ENCODE measurements at places on chromosomes 13 and 19.

DNA sequence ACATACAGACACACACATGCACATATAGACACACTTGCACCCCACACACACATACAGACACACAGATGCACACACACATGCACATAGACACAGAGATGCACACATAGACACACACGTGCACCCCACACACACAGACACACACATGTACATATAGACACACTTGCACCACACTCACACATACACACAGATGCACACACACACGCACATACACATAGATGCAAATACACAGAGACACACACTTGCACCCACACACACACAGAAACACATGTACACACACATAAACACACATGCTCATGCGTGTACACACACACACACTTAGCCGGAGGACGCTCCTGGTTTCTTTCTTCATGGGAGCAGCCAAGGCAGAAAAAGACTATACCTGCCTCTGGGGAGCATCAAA lies 10.0 kb downstream of the COL4A2 start:
- DNase-seq: no peak

DNA sequence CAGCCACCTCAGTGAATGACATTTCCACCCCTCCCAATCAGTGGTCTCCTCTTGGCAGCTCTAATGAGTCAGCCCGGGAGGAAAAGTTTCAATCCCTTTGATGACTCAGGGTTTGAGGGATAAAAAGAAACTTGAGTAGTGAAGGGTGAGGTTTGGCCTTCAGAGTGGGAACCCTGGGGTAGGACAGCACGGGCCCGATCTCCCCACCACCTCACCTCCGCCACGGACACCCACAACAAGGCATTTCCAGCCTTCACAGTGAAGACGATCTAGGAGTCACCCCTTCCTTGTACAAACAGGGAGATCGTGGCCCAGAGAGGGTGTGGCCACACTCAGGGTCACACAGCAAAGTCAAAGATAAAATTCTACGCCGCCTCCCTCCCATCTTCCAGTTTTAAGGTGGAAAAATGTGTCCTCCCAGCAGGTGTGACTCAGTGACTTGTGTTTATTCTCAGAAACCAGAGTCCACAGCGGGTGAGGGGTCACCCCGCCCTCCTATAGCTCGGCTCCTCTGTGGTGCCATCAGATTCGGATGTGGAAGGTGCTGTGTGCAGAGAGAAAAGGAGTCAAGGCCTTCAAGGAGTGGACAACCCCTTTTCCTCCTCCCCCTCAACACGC lies 12.3 kb downstream of the CIB3 start:
- DNase-seq: peak; percentile 70

DNA sequence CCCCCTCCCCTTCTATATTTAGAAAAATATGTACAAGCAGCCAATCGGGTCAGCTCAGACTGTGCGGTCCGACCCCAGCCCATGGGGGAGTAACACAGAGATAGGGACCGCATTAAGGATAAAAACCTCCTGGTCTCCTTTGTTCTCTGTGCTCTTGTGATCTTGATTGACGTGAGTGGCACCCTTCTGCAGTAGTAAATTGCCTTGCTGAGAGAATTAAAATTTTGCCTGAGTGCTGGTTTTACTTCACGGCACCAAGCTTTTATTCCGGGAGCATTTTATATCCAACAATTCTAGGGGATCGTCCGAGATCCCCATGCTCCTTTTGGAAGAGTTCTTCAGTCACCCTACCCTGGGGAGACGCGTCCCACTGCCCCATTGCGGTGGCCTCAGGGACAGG lies 7.0 kb upstream of the ZNF69 start:
- DNase-seq: no peak

DNA sequence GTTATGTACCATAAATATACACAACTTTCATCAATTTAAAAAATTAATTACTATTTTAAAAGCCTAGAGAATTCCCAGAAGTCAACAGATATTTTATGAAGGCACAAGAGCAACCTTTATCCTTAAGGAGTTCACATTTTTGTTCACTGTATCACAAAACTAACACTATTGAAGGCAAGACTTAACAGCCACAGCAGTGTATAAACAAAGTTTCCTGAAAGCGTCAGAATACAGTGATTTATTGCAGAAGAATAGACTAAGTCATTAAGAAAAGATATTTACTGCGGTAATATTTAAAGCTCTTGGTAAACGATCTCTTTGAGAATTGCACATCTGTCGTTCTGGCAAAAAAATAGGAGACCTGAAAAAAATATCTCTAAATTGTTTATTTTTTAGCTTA lies 419.3 kb upstream of the NBEA start:
- no peak for DNase-seq

DNA sequence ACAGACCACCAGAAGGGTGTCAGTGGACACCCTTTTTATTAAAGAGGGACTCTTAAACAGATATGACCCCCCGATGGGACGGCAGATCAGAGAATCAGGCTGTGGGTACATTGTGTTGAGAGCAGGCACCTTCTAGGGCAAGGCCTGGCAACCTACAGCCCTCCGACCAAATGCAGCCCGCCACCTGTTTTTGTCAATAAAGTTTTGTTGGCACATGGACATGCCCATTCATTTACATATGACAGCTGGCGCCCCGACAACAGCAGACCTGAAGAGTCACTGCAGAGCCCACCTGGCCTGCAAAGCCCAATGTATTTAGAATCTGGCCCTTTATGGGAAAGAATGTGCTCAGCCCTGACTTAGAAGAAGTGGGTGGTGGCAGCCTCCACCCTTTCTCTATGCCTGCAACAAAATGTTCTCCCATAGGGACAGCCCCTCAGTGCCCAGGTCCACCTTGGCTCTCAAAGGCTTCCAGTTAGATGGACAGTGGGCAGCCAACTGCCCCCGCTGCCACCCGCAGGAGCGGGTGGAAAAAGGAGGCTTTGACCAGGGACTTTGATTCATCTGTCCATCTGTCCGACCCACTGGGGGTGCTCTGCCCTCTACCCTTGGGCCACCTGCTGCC lies 184.9 kb downstream of the PTPRS start:
- DNase-seq: no peak

DNA sequence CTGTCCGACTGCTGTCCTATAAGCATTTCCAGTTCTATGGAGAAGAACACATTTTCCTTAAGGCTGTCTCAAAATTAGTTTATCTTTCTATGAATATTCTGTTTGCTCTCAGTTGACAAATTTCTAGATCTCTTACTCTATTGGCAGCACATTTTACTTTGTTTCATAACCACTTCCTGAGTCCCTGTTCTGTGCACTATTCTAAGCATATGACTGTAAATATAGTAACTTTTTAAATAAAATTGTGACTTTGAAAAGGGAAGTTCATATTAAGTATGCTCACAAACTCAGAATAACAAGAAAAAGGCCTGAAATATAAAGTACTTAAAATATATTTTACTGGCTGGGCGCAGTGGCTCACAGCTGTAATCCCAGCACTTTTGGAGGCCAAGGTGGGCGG lies 56.5 kb upstream of the HTR2A start:
- no peak for DNase-seq

DNA sequence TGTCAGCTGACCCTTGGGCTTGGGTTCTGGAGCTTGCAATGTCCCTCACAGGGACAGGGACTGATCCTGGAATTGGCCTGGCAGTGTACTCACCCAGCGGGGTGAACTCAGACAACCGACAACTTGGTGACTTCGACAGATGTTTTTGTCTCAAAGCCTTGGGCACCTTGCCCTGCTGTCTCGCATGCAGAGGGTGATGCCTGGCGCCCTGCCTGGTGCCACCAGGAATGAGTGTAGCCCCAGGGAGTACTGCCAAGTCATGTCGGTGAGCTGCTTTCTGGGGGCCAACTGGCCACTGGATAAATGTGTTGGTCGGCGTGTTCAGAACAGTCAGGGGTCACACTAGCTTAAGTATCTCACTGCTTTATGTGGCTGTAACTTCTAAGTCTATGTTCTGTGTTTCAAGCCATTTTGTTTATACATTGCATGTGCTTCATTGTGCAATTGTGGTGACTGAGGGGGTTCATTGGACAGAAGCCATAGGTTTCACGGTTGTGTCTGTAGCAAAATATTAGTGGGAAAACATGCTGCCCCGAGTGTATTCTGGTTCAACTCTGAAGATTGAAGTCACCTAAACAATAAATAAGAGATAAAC lies 96.3 kb upstream of the TNFSF11 start:
- no peak for DNase-seq

DNA sequence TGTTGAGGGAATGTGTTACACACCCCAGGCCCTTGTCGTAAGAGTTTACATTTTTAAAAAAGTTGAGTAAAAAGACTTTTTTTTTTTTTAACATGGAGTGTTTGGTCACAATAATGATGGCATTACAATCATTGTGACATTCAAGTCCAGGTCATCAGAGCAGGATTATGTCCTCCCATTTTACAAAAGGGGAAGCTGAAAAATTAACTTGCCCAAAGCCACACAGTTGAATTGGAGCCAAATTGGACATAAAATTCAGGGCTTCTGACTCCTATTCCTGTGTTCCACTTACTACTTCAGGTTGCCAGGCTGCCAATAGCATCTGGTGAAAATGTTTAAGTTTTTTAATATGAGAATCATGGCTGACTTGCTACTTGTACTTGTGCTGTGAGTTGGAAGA lies 49.3 kb downstream of the DLEU7 start:
- no peak for DNase-seq

GRCh38 chr13:112703449-112704284 lies 13.8 kb downstream of the ATP11A start:
- no peak for DNase-seq

- no peak for DNase-seq
Measured at GRCh38 chr13:105937451-105937850, 598.0 kb downstream of the EFNB2 start.
